ENCODE measurements at places on chromosomes 5 and 9.

DNA sequence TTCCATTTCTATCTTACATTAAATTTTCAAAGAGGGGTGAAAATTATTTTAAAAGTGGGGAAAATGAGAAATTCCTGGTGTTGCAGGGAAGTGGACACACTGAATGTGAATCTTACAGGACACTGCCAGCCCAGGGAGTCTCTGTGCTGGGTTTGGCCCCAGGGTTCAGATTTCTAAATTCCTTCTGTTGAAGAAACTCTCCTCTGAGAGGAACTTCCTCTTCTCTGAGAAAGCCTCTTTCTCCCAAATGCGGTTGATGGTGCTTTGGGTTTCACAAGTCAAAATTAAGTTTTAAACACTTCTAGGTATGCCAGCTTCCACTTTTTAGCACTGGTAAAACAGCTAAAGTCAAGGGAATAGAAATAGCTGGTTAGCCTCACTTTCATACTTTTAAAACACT lies 317.9 kb upstream of the ITGA1 start:
- DNase-seq = peak; percentile 78

GRCh38 chr5:103915081-103915480 lies 352.5 kb upstream of the NUDT12 start:
- DNase-seq = no peak

GRCh38 chr9:35432076-35432475 lies 57.8 kb upstream of the RUSC2 start:
- DNase-seq = no peak

GRCh38 chr9:76617497-76618175 lies 146.6 kb upstream of the PCA3 start:
- no peak for DNase-seq

DNA sequence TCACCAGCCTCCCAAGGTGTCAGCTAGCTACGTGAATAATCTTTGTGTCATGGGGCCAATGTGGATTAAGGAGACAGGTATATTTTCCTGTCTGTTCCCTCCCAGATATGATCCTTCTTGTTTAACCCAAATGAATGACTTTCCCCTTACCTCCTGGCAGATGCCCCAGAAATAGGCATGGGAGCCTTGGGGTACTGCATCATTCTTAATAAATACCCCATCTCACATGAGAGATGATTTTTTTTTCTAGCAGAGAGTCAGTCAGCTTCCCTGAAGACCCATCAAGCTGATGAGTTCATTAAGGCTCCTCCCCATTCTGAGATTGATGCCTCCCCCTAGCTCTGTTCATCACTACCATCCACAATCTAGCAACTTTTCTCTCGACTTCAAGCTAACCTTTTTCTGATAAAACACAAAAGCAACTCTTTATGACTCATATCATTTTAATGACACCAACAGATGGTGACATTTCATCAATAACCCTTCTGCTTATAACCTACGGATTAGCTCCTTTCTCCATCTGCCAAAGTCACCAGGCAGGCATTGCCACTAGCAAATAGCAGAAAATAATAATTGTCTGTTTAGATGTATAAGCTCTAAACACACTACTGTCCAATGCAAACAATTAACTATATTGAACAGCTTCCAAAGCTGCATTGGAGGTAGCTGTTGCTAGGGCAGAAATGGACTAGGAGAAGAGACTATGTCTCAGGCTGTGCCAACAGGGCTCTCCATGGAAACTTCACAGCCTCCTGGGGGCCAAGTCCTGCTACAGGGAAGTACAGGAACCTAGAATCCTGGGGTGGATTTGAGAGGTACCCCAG lies 143.7 kb downstream of the ACER2 start:
- DNase-seq = no peak

GRCh38 chr9:135332979-135333748 lies 146.4 kb upstream of the PPP1R26 start:
- DNase-seq = no peak

DNA sequence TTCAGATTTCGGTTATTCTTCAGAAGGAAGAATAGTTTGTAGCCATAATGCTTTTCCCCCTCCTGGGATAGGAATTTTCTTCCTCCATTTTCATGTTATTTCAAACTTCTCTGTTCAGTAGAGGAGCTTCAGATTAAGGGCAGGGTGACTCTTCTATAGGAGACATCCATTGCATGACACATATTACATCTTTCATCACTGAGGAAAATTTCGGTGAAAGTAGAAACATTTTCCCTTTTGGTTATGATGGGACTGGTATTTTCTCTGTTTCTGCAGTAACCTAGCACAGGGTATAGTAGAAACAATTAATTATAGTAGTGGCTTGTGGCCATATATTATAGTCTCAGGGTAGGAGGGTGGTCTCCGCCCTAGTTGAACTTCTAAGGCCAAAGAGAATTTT lies 1.1 kb downstream of the IPO11 start:
- DNase-seq = no peak

DNA sequence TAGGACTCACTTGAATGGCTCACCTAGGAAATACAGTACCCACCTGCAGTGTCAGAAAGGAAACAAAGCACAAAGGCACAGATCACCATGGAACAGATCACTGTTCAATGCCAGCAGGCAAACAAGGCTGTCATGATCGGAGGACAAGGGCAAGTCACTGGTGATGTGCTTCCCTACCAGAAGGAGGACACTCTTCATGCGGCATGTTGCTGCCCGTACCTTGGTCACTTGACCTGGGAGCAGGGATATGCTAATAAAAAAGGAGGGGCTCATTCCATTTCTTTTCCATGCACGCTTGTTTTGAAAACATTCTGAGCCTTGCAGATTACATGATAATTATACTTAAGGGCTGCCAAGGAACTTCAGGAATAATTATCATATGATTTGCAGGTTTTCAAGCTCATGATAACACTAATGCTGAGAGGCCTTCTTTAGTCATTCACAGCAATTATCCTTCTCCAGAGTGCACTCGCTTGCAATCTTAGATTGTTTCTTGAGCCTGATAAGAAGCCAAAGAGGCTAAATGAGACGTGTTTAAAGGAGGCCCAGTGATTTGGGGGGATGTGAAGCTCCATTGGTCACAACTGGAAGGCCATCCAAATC lies 36.1 kb upstream of the STARD4 start:
- DNase-seq = no peak

DNA sequence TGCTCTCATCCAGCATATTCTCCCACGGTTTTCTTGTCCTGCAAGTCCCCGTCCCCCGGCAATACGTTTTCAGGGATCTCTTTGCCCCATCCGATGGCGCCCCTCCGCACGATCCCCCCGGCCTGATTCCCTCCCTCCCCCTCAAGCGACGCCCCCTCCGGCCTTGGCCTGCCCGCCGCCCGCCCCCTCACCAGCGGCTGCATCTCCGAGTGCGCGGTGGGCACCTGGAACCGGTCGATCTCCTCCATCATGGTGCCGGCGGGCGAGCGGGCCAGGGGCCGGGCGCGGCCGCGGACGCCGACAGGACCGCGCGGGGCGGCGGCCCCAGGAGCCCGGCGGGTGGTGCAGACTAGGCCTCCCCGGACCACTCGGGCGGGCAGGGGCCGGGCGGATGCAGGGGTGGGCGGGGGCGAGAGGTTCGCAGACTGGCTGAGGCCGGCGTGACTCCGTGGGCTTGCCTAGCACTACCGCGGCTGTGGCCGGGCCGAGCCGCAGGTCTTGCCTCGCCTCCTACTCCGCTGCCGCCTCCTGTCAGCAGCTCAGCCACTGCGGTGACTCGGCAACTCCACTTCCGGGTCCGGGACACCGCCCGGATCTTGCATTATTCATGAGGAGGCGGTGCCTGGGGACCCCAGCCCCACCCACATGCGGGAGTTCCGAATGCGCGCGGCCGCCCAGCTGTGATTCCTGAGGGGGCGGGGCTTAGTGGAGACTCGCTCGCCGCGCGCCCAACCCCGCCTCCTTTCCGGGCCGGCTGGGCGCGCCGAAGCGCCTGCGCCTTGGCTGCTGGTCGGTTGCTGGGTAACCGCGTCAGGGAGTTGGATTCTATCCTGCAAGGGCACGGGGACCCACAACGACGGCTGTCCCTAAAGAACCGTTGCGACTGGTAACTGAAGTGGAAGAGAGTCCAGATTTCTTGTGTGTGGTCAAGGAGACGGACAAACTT lies at the start of the genes DNAI1 and FAM219A:
DNAI1 (plus strand) TSS at position 793 of the 946 bp plus-strand sequence. CDS start 201 bp downstream, outside the sequence.
FAM219A (minus strand) TSS at position 558 of the 946 bp plus-strand sequence; CDS start at position 251, 307 bp downstream.
- peak; percentile 95 for DNase-seq

GRCh38 chr9:14987858-14988257 lies 77.6 kb upstream of the FREM1 start:
- DNase-seq = no peak

GRCh38 chr9:18720691-18721090 lies 246.7 kb downstream of the ADAMTSL1 start:
- no peak for DNase-seq

- no peak for DNase-seq
Observed at GRCh38 chr5:175659546-175660253, 1.8 kb downstream of the HRH2 start.

GRCh38 chr5:74642543-74642863 lies 2.0 kb upstream of the ENC1 start:
- no peak for DNase-seq

GRCh38 chr5:92418341-92418740 lies 1035.2 kb upstream of the ARRDC3 start:
- no peak for DNase-seq

- no peak for DNase-seq
Observed at GRCh38 chr5:162990856-162991497, 446.4 kb upstream of the CCNG1 start.

- DNase-seq = no peak
Observed at GRCh38 chr5:115626445-115626823, 598 bp upstream of the TMED7 start.

DNA sequence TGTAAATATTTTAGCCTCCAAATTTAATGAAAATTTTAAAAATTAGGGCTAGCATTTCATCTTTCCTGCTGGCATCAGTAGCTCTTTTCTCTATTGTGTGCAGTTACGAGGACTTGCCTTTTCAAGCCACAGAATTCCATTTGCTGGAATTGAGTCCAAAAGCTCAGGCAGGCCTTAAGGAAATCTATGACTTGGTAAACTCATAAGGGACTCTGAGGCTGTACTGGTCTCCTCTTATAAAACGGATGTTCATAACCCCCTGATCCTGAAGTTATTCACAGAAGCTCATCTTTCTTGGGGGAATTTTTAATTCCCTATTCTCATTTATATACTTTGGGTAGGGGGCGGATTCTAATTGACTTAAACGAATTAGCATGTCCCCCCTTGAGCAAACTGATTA lies 23.4 kb downstream of the ANKRA2 start:
- DNase-seq = no peak

DNA sequence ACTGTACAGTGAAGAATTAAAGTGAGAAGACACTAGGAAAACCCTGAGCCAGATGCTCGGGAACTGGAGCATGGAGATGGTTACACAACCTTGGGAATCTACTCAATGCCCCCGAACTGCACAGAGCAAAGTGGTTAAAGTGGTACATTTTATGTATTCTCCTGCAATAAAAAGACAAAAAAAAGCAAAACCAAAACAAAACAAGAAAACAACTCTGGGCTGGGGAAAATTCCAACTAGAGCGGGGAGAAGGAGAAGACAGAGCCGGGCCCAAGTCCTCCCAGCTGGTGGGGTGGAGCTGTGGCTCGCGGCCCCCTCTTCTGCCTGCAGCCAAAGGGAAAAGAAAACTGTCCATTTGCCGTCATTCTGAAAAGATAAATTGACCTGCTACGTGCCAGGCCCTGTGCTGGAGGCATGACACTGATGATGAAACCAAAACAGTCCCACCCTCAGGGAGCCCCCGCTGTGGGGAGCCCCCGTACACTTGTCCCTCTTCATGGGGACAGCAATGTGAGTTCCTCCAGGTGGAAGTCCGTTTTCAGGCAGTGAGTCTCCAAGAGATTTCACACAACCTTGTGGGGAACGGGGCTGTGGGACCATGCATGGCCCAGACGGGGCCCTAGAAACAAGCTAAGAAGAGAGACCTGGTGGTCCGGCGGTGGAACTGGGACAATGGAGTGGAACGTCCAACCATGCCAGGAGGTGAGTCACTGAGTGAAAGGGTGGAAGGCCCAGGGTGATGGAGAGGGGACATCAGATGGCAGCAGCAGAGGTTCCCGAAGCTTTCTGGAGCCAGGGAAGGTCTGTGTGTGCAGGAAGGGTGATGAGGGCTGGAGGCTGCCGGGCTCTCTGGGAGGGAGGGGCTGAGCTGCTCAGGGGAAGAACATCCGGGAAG lies 114.8 kb upstream of the COL5A1 start:
- DNase-seq = no peak

GRCh38 chr9:122207096-122207495 lies 21.7 kb downstream of the LHX6 start:
- no peak for DNase-seq

GRCh38 chr5:9015260-9015936 lies 530.5 kb downstream of the SEMA5A start:
- no peak for DNase-seq

- DNase-seq = peak; percentile 37
Observed at GRCh38 chr5:142548739-142549275, 137.1 kb downstream of the FGF1 start.

- DNase-seq = peak; percentile 29
Observed at GRCh38 chr5:95261437-95262175, 23.3 kb downstream of the MCTP1 start.

DNA sequence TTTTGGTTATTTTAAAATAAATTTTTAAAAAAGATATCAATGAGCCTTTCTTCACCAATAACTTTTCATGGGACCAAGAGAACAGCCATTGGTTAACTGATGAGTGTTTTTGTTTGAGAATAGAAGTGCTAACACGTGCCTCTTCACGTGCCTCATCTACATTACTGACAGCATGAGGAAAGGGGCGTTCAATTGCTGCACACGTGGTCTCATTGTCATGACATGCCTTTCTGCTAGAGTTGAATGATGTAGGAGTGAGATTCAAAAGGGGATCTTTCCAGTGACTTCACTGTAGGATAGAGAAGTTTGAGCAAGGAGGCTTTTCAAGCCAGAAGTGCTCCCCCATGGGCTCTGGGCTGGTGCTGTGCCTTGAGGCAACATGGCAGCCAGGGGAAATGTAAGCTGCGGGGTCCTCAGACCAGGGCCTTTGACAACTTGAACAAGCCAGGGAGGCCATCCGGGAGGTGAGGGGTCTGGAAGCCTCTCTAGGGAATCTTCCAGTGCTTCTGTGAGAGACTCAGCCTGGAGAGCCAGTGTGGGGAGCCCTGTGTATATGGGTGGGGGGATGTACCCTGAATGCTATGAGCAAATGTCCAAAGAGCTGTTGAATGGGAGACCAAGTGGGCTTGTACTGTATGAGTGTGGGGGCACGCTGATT lies 51.2 kb upstream of the FSTL4 start:
- no peak for DNase-seq

- no peak for DNase-seq
Observed at GRCh38 chr5:101991486-101991885, 304.6 kb downstream of the SLCO4C1 start.

GRCh38 chr5:83927140-83927733 lies 206.6 kb upstream of the HAPLN1 start:
- DNase-seq = no peak

DNA sequence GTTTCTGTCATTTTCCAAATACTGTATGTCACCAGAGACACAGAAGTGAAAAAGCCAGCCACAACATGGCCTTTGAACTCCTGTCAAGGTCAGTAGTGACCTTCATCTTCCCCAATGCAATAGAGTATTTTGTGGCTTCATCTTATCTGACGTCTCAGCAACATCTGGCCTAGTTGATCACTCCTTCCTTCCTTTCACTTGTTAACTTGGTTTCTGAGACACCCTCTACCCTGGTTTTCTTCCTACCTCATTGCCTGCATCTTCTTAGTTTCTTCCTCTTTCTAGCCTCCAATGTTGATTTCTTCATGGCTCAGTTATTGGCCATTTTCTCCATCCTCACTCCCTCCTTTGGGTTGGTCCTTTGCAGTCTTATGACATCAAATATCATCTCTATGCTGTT lies 36.3 kb downstream of the GLIS3 start:
- no peak for DNase-seq

- DNase-seq = no peak
Observed at GRCh38 chr9:123438821-123439220, 82.8 kb downstream of the CRB2 start.

GRCh38 chr9:14221558-14221957 lies 92.4 kb downstream of the NFIB start:
- no peak for DNase-seq
